ENCODE measurements at places on chromosomes 7 and 10.

GRCh38 chr10:51907361-51907760, 208.0 kb upstream of the CSTF2T start:
- DNase-seq: no peak

DNA sequence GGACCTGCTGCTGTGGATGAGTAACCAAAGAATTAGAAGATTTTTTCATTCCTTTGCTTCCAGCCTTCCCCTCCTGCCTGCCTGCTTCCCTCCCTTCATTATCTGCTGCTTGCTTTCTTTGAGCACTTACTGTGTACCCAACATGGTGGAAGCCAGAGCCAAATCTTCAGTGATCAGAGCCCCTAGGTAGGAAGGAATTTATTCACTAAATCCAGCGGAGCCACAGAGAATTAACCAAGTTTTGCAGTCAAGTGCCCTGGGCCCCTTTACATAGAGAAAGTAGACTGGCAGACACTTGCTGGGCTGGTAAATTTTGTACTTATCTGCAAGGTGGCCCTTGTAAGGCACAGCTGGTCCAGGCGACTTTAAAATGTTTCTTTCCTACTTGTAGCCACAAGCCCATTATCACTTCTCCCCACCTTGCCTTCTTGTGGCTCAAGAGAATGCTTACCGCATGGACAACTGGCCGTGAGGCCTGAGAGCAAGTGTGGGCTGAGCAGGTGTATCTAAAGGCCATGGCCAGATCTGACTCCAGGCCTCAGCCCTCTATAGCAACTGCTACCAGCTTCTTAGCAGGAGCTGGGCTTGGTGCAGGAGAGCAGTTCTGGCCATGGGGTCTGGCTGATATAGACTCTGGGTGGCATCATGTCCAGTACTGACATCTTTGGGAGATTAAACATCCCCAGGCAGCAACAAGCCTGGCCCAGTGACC, 11.1 kb downstream of the UNC5B start:
- no peak for DNase-seq

DNA sequence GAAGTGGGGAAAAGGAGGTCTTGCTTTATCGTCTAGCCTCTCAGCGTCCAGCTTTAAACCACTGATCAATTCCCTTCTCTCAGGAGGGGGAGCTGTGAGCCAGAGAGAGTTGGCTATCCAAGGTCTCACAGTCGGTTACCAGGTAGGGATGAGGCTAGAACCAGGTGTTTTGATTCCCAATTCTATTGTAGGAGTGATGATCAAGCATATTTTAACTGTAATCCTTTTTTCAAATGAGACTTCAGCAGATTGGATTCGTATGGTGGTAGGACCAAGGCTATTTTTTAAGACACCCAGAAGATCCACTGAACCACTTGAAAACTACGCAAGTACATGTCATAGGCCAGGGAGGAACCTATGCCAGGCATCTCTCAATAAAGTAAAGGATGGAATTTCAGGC, 8.4 kb downstream of the MINDY4 start:
- no peak for DNase-seq

- no peak for DNase-seq
Measured at GRCh38 chr7:21293771-21294170, 134.1 kb upstream of the SP4 start.

- DNase-seq: no peak
Measured at GRCh38 chr7:155534691-155535090, 11.7 kb downstream of the CNPY1 start.

GRCh38 chr10:27724287-27724686, 21.3 kb downstream of the MKX start:
- no peak for DNase-seq

DNA sequence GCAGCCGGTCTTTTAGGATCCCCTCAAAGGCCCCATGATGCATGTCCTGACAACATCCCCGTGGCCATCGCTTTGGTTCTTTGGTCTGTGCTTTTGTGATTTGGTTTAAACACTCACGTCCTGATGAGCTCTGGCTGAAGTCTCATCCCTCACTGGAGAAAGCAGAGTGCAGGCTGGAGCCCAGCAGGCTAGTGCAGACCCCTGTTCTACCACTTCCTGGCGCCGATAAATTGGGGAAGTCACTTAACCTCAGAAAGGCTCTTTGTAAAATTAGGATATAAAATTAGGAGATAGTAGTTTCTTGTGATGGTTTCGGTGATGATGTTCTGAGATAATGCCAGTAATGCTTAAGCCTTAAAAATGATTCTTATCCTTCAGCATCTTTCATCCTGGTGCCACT, 307.6 kb downstream of the GFRA1 start:
- no peak for DNase-seq

DNA sequence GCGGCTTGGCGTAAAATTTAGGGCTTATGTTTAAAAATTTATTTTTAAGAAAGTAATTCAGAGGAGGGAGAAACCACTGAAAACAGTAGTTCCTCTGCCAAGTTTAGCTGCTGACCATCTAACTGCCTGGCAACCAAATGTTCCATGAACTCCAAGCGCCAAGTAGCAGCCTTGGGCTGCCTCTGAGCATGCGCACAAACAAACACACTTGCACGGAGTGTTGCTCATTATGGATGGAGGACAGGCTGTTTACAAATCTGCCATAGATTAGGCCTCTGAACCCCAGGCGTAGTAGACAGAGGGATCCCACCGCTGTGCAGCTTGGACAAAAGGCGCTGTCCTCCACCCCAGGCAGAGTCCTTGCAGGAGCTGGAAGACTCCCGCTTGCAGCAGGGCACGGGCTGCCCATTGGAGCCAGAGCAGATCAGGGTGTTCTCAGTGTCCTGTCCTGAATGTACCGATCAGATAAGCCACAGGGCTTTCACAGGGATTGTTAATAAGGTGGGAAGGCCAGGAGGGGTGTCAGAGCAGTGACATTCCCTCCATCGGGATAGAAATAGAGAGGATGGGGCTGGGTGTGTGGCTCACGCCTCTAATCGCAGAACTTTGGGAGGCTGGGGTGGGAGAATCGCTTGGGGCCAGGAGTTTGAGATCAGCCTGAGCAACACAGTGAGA, 47.7 kb upstream of the LYZL1 start:
- DNase-seq: no peak

GRCh38 chr7:55101359-55101758, 82.5 kb downstream of the EGFR start:
- no peak for DNase-seq

DNA sequence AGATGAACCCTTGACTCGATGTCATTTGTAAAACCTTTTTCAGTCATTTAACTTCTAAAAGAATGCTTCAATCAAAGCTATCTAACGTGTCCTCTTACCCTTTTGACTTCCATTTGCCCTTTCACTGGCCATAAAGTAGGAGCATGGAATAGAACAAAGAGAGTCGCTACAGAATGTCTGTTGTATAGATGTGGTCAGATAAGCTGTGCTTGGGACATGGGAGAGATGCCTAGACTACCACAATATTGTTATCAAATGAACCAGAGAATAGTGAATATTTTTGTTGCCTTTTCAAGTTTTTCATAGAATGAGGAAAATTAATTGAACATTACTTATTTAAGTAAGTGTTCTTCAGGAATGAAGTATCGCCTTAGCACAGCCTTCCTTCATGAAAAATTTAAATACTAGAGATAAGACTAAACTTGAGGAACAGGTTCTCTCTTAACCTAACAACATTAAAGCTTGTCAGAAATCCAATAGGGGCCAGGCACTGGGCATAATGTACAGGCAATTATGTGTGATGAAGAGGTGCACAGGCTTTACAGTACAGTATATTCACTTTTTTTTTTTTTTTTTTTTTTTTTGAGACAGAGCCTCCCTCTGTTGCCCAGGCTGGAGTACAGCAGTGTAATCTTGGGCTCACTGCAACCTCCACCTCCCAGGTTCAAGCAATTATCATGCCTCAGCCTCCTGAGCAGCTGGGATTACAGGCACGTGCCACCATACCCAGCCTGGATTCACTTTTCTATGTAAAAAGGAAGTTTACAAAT, 7.5 kb upstream of the KMT2E start:
- DNase-seq: no peak

GRCh38 chr7:97078023-97078969, 39.2 kb upstream of the SDHAF3 start:
- no peak for DNase-seq

- DNase-seq: no peak
Measured at GRCh38 chr7:51121931-51122425, 194.6 kb downstream of the COBL start.

- DNase-seq: no peak
Measured at GRCh38 chr10:35140727-35141126, 14.1 kb downstream of the CREM start.

DNA sequence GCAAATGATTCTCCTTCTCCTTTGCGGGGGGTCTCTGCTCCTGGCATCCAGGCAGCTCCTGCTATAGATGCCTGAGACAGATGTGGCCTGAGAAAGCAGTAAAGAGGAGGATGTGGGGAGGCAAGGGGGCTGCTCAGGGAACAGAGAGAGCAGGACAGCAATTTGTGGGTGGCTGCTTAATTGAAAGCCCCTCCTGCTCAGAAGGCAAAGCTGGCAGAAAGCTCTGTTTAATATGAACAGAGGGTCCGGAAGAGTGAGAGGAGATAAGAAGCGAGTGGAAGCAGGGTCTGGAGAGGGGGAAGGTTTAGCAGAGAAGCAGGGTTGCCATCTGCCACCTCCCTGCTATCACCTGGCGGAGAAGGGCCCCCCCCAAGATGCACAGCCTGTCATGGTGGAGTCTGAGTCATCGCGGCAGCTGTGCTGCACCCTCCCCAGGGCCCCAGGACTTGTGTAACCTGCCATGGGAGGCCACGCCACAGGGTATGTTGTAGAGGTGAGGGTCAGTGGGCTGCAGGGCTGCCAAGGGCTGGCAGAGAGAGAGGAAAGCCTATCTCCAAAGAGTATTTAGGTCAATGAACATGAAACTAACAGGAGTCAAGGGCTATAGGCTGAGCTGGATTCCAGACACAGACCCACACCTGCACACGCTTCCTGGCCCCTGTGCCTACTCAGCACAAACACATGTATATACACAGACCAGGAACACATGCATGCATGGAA, 1109.8 kb upstream of the AUTS2 start:
- DNase-seq: no peak

DNA sequence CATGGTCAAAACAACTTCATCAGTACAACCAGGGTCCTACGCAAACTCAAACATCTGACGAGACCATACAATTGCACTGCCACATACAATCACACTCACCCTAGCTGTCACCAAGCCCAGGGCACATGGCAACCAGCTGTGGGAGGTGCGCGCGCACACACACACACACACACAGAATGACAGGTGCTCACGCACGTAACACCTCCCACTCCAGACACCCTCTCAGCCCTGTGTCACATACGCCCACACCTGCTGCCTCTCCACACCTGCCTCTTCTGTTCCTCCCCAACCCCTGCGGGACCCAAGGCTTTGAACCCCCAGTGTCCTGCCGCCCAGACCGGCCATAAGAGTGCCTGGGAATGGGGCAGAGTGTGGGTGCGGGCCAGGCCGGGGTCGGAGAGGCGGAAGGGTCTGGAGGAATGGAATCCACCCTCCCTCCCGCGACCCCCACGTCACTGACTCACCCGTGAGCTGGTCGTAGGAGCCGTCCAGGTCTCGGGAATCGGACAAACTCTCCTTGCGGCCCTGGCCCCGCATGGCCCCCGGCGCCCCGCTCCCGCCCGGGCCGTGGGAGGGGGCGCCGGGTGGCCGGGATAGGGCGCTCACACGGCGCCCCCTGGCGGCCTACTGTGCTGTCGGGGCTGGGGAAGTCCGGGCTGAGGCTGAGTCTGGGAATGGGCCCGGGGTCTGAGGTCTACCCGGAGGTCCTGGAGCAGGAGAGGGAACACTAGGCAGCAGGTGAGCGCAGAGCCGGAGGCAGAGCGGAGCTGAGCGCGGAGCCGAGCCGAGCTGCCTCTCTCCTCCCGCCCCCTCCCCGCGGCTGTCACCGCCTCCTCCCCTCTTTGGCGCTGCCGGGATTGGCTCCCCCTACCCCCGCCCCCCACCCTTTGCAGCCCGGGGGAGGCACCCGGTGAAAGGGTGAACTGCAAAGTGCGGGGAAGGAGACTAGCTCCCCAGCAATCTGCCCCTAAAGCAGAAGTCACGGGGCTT, at the start of gene KCNIP2:
KCNIP2 (minus strand) TSS at position 769 of the 990 bp plus-strand sequence; CDS start at position 537, 232 bp downstream.
- DNase-seq: no peak

DNA sequence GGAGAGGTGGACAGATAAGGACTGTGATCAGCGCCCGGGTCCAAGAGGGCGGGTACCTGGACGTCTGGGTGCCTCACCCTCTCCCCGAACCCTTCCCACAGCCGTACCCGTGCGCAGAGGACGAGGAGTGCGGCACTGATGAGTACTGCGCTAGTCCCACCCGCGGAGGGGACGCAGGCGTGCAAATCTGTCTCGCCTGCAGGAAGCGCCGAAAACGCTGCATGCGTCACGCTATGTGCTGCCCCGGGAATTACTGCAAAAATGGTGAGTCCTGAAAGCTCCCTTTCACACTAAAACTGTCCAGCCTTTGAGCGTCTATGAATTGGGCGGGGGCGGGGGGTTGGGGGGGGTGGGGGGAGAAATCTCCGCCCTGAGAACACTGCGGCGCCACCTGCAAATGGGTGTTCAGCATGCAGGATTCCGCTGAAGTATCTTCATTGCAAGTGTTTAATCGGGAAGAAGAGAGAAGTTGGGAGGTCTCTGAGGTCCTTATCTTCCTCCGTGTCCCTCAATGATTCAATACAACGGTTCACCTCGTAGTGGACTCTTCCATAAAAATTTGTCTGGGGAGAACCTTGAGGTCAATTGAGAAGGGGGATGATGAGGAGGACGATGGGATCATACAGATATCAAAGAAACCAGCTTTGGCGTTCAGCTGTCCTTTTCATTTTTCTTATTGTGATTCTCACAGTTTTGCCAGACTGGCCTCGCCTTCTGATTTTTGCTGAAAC, 906 bp downstream of the DKK1 start:
- DNase-seq: no peak

DNA sequence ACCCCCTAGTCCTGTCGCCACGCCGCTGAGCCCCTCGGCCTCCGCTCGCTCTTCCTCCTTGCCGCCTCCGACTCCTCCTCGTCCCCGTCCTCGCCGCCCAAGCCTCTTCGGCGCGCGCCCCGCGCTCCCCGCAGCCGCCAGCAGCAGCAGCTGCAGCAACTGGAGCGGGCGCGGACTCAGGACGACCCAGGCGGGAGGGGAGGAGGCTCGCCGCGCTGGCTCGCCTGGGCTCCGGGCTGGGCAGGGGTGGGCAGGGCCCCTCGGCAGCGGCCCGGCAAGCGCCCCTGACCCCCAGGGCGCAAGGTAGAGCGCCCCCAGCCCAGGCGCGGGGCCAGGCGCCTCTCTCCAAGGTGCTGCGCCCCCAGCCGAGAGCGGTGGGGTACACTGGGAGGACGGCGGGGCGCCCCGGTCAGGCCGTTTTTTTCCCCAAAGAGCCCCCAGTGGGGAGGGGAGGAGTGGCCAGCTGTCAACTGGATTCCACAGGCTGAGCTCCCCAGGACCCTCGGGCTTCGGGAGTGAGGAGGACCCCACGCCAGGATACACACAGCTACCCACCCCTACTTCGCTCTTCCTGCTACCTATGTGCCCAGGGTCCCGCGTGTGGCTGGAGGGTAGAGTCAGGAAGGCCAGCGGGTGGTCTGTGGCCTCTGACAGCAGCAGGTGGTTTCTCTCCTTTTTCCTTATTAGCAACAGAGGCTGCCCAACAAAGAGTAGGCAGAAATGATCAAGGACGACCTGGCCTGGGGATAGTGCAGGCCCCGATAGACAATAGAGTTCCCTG, 903 bp upstream of the KCNMA1 start:
- DNase-seq: peak; percentile 58

All from ACHN (cell line).